Pulmonary artery endothelial cell (primary cell): ENCODE measurements at places on chromosomes 12 and 14. TPM values are rescaled to one million over a fixed set of nuclear protein-coding genes. Genes with fewer than 3 reads are reported as not detected.

The MYF5 gene
- total RNA-seq, result not detected in 2 replicates

GRCh38 chr12:78802593-78802992, 62.0 kb upstream of the SYT1 start:
- DNase-seq, result no peak

DNA sequence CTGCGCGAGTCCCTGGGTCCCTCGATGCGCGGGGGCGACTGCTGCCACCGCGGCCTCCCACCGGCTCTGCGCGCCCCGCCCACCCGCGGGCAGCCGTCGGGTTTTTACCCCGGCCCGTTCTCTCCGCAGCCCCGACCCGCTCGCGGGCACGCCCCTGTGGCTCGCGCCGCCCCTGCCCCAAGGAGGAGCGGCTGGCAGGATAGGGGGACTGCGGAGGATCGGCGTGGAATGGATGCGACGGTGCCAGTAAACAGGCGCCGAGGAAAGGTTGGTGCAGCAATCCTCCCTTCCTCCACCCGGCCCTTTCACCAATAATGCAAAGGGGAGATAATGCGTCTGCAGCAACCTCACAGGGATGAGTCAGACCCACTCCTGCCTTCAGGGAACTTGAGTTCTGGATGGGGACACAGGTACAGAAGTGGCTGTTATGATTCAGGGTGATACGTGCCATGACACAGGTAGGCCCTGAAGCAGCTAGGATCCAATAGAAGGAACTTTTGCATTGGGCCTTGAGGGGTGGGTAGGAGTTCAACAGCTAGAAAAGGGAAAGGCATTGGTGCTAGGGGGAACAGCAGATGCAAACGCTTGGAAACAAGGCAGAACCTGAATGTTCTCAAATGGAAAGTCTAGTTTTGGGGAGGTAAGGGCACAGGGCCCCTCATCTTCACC, 554 bp upstream of the DEGS2 start:
- DNase-seq, result no peak

The ADAMTS20 gene
- total RNA-seq, result not detected in 2 replicates

The B4GALNT3 gene
- not detected in 2 replicates for total RNA-seq

The AVPR1A gene
- not detected in 2 replicates for total RNA-seq

- no peak for DNase-seq
Observed at GRCh38 chr14:93057586-93058280, 58.0 kb downstream of the ITPK1 start.

DNA sequence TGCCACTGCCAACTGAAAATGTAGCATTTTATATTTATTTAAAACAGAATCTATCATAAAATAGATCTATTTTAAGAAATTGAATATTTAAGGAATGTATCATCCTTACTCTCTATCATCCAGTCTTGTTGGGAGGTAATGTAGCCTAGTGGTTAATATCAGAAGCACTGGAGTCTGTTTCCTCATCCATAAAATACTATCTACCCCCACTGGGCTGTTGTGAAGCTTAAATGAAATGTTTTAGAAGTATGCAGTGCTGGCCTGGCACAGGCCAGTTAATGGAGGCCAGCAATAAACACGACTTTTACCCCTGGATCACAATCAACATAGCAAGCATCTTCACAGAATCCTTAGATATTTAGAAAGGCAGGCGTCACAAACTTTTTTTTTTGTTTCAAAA, 188.0 kb downstream of the CAND1 start:
- no peak for DNase-seq

- no peak for DNase-seq
Observed at GRCh38 chr14:29584992-29585391, 342.7 kb downstream of the PRKD1 start.

The PRH2 gene
- not detected in 2 replicates for total RNA-seq

The TAS2R31 gene
- 2.6 and 3.2 TPM in 2 replicates for total RNA-seq

The DDX11 gene
- total RNA-seq, result 18.9 and 28.3 TPM in 2 replicates

GRCh38 chr12:123041811-123042655, 61.6 kb downstream of the ARL6IP4 start:
- DNase-seq, result no peak

DNA sequence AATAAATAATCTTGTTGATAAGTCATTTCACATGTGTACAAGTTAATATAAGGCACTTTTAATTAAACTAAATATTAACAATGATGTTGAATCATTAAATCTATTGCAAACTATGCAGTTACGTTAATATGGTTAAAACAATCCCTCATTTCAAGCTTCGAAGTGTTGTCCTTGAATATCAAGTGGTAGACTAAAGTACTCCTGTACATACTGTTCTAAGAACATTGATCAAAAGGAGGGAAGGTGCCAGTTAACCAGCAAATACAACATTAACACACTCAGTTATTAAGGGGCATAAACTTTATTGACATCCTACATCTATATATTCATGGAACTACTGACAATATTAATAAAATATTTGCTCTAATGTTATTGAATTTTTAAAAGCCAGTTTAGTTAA, 8.7 kb downstream of the BCAT1 start:
- no peak for DNase-seq

GRCh38 chr12:89069431-89069830, 282.9 kb downstream of the DUSP6 start:
- DNase-seq, result no peak

DNA sequence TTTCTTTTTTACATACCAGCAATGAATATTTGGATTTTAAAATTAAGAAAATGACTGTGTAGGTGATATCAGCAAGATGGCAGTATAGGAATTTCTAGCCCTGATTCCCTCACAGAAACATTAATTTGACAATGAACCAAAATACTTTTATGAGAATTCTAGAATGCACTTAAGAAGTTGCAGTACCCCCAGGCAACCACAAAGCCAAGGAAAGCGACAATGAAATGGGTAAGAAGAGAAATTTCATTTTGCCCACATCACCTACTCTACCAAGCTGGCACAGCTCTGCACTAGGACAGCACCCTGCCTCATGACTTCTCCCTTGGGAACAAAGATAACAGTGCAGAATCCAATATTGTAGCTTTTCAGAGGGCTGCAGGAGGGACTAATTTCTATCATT, 6.6 kb downstream of the OR9K2 start:
- DNase-seq, result no peak

GRCh38 chr12:52419656-52420055, 13.5 kb upstream of the KRT82 start:
- no peak for DNase-seq

GRCh38 chr12:125110641-125111360, 45.6 kb downstream of the AACS start:
- no peak for DNase-seq

DNA sequence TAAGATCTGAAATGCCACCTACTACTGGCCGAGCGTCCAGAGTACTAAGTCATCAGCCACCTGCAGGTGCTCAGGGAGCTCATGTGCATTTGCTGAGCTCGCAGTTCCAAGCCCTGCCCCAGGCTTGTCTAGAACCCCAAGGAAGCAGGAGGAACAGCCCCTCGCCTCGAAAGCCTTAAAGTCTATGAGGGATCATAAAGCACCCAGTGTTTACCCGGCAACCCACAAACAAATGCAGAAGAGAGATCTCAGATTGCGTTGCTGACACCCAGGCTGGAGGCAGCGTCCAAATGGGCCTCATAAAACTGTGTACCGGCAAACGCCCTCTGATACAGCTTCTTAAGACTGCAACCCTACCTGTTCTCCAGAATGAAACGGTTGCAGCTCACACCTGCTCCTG, 6.8 kb downstream of the KDM2B start:
- DNase-seq, result no peak

- DNase-seq, result peak; percentile 49
Observed at GRCh38 chr14:80425686-80426085, 214.4 kb upstream of the DIO2 start.

The CIROP gene
- total RNA-seq, result not detected in 2 replicates
